D721Med (cell line): ENCODE measurements at places on chromosomes 13 and 19.

- DNase-seq = no peak
These were observed 42.4 kb upstream of the RANBP3 start for GRCh38 chr19:6020166-6020882.

DNA sequence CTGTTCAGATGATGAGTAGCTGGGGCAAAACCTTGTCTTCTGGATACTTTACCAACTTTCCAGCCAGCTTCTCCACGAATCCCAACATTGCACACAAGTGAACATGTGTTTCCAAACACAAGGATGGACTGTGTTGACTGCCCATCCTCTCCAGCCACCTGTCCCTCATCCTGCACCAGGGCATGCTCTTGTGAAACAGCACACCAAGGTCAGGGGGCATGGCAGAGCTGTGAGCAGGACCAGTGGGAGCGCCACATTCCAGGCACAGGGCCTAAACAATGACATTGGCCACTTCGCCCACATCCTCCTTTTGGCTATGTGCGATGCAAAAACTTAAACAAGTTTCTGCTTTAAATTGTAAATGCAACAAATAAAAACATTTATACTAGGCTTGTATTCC, 105.5 kb downstream of the IRS2 start:
- DNase-seq = no peak

DNA sequence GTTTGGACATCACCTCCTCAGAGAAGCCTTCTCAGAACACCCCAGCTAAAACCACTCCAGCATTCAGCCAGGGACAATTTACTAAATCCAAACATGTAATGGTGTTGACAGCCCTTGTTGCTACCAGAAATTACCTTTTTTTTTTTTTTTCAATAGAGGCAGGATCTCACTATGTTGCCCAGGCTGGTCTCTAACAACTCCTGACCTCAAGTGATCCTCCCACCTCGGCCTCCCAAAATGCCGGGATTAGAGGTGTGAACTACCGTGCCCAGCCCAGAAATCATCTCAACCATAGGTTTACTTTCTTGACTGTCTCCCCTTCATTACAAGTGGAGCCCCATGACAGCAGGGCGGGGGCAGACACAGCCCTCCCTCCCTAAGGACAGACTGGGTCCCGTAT, 9.2 kb downstream of the CLIP3 start:
- no peak for DNase-seq

GRCh38 chr13:72782717-72783116, 784 bp downstream of the PIBF1 start:
- DNase-seq = no peak

DNA sequence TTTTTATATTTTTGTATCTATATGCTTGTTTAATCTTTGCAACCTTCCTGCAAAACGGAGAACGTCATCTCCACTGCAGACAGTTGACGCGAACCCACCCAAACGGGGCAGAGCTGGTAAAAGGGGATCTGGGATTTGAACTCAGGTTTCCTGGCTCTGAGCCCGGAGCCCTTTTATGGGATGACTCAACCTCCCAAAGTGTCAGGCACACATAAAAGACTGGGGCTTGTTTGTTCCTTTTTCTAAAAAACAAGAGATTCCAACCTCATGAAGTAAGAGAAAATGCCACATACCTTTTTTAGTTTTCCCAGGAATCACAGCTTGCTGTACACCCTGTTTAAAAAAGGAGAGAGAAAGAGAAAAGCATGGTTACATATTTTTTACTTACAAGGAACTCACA, 78.9 kb downstream of the GADD45B start:
- DNase-seq = no peak

DNA sequence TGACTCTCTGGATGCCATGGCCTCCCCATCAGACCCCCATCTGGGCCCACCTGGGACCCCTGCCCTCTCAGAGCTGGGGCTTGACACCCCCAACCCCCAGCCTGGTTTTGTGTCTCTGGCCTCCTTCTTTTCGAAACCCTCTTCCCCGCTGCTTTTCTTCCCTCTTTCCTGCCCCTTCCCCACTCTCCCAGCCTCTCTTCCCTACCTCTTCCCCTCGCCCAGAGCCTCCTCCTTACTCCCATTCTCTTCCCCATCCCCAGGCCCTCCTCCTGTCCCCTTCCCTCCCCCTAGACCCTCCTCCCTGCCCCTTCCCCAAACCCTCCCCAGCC, 2.1 kb downstream of the TNFSF9 start:
- DNase-seq = no peak

DNA sequence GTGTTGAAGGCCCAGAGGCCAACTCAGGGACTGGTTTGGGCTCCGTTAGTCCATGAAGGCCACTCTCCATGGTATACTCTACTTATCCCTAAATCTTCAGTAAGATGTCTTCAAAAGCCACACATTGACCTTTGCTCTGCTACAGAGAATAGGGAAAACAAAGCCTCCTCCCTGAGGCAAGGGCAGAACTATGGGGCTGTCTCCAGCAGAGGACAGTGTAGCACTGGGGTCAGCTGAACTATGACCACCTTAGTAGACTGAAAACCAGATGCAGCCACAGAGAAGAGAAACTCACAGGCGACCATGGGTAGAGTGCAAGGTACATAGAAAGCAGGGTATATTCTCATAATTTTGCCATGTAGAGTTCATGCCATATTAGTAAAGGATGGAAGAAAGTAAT, 587.4 kb downstream of the LMO7 start:
- no peak for DNase-seq

DNA sequence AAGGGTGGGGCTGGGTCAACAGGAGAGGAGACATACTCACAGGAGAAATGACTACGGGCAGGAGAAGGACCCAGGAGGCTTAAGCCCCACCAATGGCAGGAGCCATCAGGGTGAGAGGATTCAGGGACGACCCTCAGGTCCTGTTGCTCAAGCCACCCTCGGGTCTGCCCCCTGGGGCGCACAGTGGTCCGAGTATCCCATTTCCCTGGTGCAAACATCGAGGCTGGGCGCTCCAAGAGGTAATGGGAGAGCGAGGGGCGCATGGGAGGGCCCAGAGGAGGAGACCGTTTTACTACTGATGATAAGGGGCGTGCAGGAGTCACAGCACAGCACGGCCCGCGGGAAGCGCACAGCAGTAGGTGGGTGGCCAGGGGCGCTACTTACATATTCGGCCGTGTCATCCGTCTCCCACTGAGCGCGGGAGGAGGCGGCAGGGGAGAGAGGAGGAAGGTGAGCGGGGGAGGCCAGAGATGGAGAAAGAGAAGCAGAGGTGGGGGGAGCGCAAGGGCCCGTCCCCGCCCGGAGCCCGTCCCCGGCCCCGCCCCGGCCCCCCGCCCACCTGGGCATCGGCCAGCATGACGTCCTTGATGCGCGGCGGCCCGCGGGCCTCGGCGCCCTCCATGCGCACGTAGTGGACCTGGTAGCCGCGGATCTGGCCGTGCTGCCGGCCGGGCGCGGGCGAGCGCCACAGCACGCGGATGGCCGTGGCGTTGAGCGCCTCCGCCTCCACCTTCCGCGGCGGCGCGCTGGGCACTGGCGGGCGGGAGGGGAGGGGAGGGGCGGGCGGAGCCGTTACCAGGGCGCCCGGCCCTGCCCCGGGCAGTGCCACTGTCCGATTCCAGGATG, 111.5 kb downstream of the PTPRS start:
- no peak for DNase-seq

DNA sequence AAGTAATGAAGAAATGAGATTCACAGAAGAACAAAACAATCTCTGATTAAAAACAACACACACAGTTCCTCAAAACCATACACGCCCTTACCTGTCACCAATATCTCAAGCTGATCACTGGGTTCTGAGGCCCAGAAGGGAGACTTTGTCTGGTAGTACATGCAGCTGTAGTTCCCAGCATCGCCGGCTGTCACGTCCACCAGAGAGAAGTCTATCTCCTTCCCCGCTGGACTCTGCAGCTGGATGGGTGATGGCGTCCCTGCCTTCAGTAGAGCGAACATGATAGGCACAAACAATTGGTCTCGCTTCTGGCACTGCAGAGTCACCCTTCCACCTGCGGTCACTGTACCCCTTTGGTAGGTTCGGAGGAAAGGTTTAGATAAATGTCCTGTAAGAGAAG, 7.3 kb downstream of the TARM1 start:
- DNase-seq = no peak

DNA sequence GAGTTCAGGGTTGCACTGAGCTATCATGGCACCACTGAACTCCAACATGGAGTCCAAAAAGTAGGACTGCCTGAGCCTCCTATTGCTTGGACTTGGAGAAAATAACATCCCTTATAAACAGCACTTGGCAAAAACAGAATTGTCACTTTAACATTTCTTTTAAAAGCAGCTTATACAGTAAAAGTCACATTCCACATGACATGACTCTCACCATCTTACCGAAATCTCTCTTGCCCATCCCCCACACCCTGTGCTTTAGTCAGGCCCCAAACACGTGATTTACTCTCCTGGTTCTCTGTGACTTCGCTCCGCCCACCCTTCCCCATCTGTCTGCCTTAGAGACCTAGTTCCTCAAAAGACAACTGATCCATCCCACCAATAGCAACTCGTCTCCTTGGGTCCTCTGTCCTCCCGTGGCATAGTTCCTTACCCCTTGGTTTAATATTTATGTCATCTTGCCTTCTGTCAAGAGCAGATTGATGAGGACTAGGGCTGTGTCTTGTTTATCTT, 4.6 kb downstream of the SAFB start:
- DNase-seq = peak; percentile 52

GRCh38 chr13:99911069-99911964, 60.2 kb downstream of the ZIC5 start:
- DNase-seq = no peak

DNA sequence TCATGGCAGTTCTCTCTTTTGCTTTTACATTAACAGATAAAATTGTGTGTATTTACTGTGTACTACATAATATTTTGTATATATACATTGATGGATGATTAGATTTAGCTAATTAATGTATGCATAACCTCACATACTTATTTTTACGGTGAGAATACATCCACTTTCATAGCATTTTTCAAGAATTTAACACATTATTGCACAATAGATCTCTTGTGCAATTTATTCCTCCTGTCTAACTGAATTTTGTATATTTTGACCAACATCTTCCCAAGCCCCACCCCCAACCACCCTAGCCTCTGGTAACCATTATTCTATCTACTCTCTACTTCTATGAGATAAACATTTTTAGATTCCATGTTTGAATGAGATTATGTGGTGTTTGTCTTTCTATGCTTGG, 194.7 kb downstream of the RBM26 start:
- DNase-seq = no peak

DNA sequence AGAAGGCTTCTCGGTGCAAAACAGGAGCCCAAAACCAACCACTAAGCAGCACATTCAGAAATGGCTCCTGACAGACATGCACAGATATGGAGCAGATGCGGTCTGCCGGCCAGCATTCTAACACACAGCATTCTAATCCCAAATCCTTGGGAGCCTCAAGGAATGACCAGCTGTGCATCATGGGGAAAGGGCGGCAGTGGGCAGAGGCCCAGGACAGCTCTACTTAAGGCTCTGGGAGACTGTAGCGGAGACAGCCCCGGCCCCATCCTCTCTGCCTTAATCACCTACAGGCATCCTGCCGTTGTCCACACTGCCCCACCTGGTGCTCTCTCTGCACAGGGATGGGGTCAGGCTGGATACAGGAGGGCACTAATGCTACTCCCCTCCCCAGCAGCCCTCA, 1016.0 kb downstream of the UQCRFS1 start:
- DNase-seq = no peak

DNA sequence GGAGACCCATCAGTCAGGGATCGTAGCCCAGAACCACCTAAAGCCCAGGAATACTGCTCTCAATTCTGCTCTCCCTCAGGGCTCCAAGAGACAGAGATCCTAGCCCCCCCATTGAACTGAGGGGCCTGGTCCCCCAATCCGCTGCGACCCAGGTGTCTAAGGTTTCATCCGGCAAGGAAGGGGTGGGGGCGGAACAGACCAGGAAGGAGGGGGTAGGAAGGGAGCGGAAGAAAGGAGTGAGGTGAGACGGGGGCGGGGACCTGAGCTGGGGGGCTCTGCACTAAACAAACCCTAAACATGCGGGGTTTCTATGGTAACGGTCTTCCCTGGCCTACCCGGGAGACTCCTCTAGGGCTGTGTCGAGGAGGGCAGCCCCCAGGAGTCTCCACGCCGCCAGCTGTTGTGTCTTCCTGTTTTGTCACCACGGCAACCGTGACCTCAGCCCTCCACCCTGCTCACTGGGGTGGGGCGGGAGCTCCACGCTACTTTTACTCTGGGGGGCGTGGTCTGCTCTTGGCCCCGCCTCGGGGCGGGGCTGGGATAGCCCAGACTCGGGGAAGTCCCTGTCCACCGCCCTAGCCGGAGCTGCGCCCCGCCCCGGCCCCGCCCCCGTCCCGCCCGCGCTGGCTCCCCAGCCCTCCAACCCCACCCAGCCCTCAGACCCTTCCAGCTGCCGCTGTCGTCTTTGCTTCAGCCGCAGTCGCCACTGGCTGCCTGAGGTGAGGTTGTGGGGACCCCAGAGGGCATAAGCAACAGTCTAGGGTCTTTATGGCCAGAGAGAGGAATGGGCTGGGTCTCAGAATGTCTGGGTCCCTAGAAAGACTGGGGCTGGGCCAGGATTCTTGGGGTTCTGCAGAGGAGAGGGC, at the start of gene MYADM:
MYADM (plus strand) TSS at position 659 of the 866 bp plus-strand sequence. CDS start 5,647 bp downstream, outside the sequence.
- DNase-seq = peak; percentile 96

DNA sequence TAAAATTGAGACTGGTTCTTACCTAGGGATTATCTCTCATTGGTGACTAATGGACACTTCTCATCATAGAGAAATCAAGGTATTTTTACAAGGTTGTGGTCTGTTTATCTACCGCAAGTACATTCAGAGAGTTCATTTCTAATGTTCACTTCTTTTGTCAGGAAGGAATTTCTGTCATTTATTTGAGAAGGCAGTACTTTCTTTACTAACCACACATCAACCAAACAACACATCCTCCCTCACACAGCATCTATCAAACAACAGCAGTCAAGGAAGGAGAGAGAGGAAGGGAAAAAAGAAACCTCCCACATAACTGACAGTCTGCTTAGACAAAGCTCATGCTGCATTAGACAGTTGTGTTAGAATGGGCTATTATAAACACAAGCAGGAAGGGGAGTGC, 182.3 kb upstream of the KLF12 start:
- no peak for DNase-seq
